ENCODE measurements at places on chromosomes 1 and 21.

GRCh38 chr1:204304067-204304466, 55.7 kb downstream of the PLEKHA6 start:
- no peak for DNase-seq

GRCh38 chr21:37074197-37074510, 1.1 kb downstream of the TTC3 start:
- peak; percentile 29 for DNase-seq

- DNase-seq: no peak
Measured at GRCh38 chr21:28083350-28083749, 909.3 kb downstream of the LTN1 start.

GRCh38 chr1:64055310-64055709, 148.1 kb upstream of the UBE2U start:
- no peak for DNase-seq

GRCh38 chr1:212149566-212149965, 114.0 kb downstream of the DTL start:
- DNase-seq: no peak

- no peak for DNase-seq
Measured at GRCh38 chr1:8653878-8654277, 163.6 kb downstream of the RERE start.

DNA sequence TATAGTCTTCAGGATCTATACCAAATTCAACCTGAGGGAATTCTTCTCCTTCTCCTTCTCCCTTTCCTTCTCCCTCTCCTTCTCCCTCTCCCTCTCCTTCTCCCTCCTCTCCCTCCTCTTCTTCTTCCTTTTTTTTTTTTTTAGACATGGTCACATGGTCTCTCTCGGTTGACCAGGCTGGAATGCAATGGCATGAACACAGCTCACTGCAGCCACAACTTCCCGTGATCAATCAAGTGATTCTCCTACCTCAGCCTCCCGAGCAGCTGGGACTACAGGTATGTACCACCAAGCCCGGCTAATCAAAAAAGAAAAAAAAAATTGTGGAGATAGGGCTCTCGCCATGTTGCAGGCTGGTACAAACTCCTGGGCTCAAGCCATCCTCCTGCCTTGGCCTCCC, 51.5 kb downstream of the DNAI4 start:
- no peak for DNase-seq
